ENCODE measurements at places on chromosomes 13 and 19.
A peak's percentile ranks its signal among the peaks of the same experiment; 100 is the strongest.

GRCh38 chr13:24207841-24208667 lies 47.5 kb downstream of the SPATA13 start:
- DNase-seq = no peak

GRCh38 chr19:55646889-55647731 lies 902 bp upstream of the CCDC106 start:
- DNase-seq = no peak

GRCh38 chr19:35460608-35461007 lies 12.6 kb downstream of the FFAR2 start:
- no peak for DNase-seq

- DNase-seq = no peak
These were observed 9.6 kb upstream of the SLC15A1 start for GRCh38 chr13:98761986-98762616.

GRCh38 chr13:45320876-45321629 lies 19.9 kb downstream of the TPT1 start:
- no peak for DNase-seq

DNA sequence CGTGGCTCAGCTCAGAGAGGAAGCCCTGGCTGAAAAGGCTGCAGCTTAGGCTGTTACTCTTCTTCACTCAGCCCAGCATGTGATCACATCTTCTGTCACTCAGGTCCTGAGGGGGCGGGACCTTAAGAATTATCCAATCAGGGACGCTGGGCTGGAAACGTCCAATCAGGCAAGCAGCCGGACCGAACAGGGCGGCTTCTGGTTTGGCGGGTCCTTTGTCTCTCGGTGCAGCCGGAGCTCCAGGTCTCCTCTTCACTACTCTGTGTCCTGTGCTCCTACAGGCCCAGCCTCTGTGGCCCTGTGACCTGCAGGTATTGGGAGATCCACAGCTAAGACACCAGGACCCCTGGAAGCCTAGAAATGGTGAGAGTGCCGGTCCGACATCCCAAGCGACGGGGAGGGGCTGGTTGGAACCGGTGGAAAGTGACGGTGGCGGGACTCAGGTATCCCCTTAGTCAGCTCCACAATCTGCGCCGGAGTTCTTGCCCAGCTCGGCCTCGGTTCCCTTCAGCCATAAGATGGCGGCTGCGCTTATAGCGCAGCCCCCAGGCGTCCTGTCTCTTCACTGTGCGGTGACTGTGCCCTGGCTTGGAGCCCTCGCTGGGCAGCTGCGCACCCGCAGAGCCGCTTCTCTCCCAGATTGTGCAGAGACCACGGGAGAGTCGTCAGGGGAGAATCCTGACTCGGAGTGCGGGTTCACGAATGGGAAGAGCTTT lies at the start of gene ZNF93:
Gene ZNF93 (plus strand): TSS at position 218 of the 716 bp plus-strand sequence. CDS start 143 bp downstream, at position 361.
- peak; percentile 94 for DNase-seq

GRCh38 chr19:38059897-38060296 lies 152.9 kb downstream of the SIPA1L3 start:
- DNase-seq = peak; percentile 38

DNA sequence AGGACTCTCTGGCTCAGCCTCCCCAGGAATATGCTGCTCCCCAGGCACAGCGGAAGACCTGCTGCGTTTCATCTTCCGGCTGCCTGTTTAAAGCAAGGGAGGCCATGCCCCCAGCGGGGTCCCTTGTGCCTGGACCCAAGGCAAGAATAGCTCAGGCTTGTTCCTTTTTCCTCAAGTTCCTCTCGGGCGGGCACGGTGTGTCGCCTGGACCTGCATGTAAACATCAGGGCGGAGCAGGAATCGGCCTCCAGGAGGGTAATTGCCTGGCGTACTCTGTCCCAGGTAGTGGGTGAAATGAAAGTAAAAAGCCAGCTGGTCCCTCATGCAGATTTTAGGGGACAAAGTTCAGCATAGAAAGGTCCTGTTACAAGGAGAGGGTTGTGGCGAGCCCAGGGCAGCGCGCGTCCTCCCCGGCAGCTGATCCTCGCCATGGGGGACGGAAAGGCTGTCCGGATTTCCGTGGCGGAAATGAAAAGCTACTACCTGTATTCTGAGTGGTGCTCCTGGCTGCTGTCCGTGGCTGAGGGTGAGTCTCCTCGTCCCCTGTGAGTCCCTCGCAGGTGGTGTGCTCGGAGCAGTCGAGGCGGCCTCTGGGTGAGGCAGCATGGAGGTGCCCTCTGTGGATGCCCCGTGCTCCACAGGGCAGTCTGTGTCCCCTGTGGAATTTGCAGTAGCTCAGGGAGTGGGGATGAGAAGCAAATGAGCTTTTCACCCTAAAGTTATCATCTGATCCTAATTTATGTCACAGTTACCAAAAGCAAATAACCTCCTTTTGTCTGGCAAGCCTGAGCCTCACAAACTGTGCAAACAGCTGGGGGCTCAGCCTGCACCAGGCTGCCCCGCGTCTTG lies 16.2 kb downstream of the MCF2L start:
- DNase-seq = no peak

- DNase-seq = peak; percentile 71
These were observed 14.0 kb upstream of the TUBB4A start for GRCh38 chr19:6516018-6516658.

- DNase-seq = no peak
These were observed 6.7 kb downstream of the ONECUT3 start for GRCh38 chr19:1760020-1760419.

GRCh38 chr19:14480700-14481079 lies 5.5 kb upstream of the PTGER1 start:
- no peak for DNase-seq

GRCh38 chr19:35938282-35939224 lies 2.4 kb downstream of the LRFN3 start:
- no peak for DNase-seq

DNA sequence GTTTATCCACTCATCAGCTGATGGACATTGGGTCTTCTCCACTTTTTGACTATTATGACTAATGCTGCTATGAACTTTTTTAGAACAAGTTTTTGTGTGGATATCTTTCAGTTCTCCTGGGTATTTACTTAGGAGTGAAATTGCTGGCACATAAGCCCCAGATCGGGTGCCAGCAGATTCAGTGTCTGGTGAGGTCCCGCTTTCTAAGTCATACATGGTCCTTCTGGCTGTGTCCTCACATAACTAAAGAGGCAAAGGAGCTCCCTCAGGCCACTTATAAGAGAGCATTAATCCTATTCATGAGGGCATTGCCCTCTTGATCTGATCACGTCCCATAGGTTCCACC lies 600 bp upstream of the ZNF226 start:
- no peak for DNase-seq

DNA sequence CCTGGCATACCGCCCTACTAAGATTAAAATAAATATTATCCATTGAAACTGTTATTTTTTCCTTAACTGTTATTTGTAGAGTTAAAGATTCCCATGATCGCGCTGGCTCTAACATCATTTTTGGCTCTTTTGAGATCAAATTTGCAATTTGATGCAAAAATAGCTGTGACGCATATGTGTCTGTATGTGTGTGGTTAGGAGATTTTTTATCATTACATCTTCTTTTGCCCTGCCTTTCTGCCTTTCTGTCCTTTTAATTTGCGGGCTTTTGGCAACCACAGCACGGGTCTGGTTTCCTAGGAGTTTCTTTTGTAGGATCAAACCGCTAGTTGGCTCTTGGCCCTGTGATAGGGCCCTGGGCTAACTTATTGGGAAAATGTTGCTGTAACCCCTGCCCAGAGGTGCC lies 37.3 kb upstream of the ALOX5AP start:
- no peak for DNase-seq

GRCh38 chr13:51370811-51371210 lies 31.3 kb downstream of the SERPINE3 start:
- DNase-seq = no peak

GRCh38 chr13:59962343-59962742 lies 201.4 kb downstream of the DIAPH3 start:
- no peak for DNase-seq

DNA sequence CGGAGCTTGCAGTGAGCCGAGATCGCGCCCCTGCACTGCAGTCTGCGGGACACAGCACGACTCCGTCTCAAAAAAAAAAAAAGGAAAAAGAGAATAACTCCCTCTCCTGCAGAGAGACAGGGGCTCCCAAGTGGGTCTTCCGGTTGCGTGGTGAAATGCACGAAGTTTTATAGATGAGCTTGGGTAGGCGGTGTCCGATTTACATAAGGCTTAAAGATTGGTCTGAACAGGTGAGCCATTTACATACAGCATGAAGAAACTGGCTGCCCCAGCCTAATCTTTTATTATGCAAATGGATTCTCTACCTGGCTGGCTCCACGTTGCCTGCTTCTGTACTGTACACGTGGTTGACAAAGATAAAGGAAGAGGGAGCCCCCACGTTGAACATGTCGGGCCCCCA lies 19.5 kb downstream of the ADGRE2 start:
- no peak for DNase-seq

DNA sequence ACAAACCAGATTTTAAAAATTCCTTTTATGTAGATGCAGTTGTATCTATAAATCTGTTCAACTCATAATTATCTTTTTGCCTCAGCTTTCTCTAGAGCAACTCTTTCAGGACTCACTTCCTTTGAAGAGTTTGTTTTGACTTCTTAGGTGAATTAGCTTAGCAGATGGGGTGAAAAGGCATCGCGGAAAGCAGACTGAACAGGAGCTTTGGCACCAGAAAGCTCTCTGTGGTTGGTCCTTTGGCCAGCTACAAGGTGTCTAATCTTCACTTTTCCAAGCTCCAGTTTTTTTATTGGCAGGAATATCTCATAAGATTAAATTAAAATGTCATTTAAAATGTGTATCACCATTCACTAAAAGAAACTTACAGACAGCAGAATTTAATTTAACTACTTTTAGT lies 60.6 kb upstream of the KLF12 start:
- no peak for DNase-seq

DNA sequence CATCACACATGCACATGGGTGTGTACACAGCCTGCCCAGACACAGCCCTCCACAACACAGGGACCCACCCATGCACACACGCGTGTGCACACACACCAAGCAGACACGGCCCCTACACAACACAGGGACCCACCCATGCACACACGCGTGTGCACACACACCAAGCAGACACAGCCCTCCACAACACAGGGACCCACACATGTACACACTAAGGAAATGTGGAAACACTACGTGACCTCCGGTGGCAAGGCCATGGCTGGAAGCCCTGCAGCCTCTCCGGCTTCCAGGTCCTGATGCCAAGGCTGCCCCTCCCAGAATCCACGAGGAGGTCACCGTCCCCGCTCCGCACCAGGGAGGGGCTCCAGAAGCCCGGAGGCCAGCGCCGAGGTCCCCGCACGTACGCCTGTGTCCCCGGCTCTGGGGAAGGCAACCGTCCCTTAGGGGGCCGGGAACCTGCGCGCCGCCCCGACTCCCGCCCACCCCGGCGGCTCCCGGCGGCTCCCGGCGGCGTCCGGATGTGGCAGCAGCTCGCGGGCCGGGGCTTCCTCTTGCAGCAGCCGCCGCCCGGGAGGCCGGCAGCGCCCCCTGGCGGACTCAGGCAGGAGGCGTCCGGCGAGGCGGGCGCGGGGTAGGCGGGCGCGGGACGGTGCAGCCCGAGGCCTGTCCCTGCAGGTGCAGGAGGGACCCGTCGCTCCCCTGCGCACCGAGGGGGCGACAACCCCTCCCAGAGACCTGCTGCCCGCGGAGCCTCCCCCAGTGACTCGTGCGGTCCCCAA lies 29.8 kb upstream of the GRTP1 start:
- DNase-seq = peak; percentile 81

GRCh38 chr13:59963383-59963782 lies 200.3 kb downstream of the DIAPH3 start:
- DNase-seq = no peak

GRCh38 chr13:36945078-36945477 lies 25.0 kb upstream of the SMAD9 start:
- no peak for DNase-seq

GRCh38 chr19:56108447-56109195 lies 12.5 kb downstream of the ZNF787 start:
- no peak for DNase-seq

- DNase-seq = no peak
These were observed 313.4 kb upstream of the TMTC4 start for GRCh38 chr13:100987948-100988347.

Measured in CD4-positive, alpha-beta T cell treated with Interleukin-6 at 100 ng/mL for 8 hours (primary cell).